NCI-H1417 treated with DMSO at 0.1 percent for 48 hours (cell line): ENCODE measurements at places on chromosomes 3 and 15.

DNA sequence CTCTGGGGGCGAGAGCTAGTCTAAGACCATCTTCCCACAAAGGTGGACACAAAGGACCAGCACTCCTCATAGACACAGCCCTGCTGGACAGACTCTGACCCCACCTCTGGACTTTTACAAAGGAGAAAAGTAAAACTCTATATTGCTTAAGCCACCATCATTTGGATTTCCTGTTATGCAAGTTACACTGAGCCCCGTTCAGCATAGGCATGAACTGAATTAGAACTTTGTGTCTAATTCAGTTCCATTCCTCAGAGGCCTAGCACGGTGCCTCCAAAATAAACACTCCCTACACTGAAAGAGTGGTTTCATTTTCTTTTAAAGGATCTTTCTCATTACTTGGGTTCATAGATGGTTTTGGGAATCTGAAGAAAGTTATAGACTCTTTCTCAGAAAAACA lies 79.2 kb upstream of the OCA2 start:
- no peak for DNase-seq

GRCh38 chr3:156260331-156260730 lies 140.0 kb downstream of the KCNAB1 start:
- no peak for DNase-seq

DNA sequence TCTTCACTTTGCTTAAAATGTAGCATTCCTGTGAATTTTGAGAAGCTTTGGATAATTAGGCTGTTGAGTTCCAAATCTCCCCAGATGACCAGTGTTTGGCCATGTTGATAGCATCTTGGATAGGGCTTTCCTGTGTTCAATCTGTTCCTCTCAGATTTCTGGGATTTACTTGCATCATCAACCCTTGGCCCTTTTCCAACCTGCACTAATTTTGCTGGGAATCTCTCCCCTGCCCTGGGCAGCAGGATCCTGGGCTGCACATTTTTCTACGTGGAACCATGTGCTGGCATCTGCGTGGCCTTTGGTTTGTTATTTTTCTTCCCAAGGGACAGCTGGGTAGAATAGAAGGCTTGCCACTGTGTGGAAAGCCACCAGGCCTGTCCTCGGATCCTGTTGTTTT lies 75.4 kb upstream of the PLXNA1 start:
- DNase-seq: no peak

DNA sequence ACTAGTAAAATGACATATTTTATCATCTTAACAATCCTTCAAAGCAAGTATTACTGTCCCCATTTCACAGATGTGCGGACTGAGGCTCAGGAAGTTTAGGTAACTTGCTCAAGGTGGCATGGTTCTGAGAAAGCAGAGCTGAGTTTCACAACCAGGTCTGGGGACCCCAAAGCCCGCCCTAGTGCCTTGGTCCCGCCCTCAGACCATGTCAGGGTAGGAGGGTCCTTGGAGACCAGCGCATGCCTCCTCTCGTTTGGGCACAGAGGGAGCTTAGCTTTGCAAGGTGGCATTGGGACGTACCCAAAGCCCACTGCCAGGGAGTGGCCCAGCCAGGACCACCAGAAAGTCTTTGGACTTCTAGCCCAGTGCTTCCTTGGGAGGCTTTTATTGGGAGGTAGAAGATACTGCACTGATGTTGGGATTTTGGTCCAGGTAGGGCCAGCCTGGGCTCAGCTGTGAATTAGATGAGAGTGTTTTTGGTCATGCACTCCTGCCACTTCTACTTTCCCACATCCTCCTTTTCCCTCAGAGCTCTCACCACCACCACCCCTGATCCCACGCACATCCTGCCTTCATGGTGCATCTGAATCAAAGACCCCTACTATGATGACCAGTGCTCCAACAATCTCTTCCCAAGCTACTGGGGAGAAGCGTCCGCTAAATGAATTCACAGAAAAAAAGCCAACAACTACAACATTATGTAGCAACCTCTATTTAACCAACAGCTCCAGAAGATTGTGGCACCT lies 307.9 kb downstream of the TLE3 start:
- no peak for DNase-seq

GRCh38 chr3:43201581-43201980 lies 84.8 kb upstream of the SNRK start:
- no peak for DNase-seq

DNA sequence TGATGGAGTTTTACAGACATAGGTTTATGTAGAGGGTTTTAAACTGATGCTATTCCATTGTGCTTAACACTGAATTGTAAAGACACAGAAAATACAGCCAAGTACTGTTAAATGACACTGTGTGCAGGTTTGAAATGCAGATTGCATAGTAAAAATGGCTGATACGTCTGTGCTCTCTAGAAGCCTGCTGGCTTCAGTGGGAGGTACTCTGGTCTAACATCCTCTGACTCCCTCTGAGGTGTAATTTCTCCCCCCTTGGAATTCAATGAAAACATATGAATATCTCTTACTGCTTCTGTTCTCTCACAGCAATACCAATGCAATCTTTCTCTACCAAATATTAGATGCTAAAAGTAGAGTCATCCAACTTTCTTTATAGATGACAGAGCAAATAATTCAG lies 176.6 kb downstream of the SLC9A9 start:
- no peak for DNase-seq

GRCh38 chr15:35397027-35397426 lies 148.9 kb downstream of the DPH6 start:
- DNase-seq: no peak

- DNase-seq: no peak
These were observed 6.3 kb upstream of the ALAS1 start for GRCh38 chr3:52191663-52192062.

GRCh38 chr15:60589728-60590127 lies 110.8 kb upstream of the ICE2 start:
- DNase-seq: no peak

DNA sequence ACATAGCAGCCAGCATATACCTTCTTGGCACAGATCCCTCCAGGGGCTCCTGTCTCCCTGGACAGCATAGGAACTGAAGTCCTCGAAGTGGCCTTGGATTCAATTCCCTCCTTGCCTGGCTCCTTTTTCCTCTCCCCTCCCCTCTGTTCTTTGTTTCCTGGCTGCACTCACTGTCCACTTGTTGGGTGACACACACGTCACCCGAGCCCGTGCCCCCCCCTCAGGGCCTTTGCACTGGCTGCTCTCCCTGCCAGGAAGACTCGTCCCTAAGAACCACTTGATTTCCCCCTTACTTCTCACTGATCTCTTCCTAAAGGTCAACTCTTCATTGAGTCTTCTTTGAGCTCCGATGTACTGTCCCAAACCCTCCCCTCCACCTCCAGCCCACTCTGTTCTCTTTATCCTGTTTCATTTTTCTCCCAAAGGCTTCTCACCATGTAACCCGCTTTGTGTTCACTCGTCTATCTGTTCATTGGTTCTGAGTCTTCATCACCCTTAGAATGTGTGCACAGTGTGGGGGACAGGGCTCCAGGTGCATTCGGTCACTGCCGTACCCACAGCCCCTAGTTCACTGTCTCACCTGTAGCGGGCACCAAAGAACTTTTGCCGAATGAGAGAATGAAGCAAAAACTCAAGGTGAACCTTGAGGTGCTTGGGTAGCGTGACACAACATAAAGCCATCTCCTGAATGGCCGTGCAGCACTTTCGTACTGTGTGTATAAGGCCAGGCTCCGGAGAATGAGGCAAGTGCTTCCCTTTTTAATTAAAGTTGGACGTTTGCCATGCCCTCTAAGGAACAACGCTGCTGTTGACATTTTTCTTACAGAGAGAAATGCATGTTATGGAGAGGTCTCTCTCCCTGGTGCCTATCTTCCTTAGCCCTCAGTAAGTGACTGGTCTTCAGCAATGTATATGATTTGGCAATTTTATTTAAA lies 74.0 kb downstream of the CHRNA7 start:
- no peak for DNase-seq

GRCh38 chr3:51686512-51687215 lies 15.6 kb downstream of the TEX264 start:
- DNase-seq: no peak

GRCh38 chr3:42708611-42709151 lies 6.1 kb upstream of the HHATL start:
- no peak for DNase-seq

GRCh38 chr3:108555966-108556581 lies 33.2 kb downstream of the CIP2A start:
- no peak for DNase-seq

DNA sequence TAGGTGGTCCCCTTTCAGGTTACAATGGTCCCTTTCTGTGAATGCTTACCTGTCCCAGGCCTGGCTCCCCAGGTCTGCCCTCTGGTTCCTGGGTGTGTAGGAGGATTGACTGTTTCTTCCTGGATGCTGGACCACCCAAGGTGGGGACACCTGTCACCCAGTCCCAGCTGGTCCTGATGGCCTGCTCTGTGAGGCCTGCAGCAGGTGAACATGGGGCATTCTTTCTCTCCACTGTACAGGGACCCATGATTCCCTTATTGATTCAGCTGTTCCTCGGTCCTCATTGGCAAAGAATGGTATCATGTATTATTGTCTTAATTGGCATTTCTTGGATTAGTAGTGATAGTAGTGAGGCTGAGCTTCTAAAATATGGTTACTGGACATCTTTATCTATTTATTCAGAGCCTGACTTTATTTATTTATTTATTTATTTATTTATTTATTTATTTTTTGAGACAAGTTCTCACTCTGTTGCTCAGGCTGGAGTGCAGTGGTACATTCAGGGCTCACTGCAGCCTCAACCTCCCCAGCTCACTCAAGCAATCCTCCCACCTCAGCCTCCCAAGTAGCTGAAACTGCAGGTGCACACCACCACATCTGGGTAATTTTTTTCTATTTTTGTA lies 8.8 kb upstream of the DNAJA4 start:
- DNase-seq: no peak

DNA sequence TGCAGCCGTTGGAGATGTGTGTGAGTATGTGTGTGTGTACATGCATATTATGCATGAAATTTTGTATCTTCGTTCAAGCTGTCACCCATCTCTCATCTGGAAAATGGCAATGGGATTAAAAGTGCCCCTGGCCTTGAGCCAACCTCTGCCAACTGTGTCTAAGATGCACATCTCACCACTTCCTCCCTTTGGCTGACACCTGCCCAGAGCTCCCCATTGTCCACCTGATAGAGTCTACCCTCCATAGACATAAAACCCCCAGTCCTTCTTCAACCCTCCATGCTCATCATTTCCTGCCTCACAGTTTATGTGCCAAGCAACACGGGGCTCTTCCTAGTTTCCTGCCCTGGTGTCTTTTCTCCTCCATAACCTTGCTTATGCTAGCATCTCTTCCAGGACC lies 187.5 kb upstream of the HES1 start:
- DNase-seq: no peak
